ENCODE measurements at places on chromosomes 3 and 15.

GRCh38 chr3:41001556-41001955, 197.7 kb upstream of the CTNNB1 start:
- DNase-seq, result no peak

- no peak for DNase-seq
Measured at GRCh38 chr15:71105444-71105843, 9.8 kb upstream of the THSD4 start.

- DNase-seq, result no peak
Measured at GRCh38 chr3:68025189-68025588, 370.8 kb upstream of the SUCLG2 start.

DNA sequence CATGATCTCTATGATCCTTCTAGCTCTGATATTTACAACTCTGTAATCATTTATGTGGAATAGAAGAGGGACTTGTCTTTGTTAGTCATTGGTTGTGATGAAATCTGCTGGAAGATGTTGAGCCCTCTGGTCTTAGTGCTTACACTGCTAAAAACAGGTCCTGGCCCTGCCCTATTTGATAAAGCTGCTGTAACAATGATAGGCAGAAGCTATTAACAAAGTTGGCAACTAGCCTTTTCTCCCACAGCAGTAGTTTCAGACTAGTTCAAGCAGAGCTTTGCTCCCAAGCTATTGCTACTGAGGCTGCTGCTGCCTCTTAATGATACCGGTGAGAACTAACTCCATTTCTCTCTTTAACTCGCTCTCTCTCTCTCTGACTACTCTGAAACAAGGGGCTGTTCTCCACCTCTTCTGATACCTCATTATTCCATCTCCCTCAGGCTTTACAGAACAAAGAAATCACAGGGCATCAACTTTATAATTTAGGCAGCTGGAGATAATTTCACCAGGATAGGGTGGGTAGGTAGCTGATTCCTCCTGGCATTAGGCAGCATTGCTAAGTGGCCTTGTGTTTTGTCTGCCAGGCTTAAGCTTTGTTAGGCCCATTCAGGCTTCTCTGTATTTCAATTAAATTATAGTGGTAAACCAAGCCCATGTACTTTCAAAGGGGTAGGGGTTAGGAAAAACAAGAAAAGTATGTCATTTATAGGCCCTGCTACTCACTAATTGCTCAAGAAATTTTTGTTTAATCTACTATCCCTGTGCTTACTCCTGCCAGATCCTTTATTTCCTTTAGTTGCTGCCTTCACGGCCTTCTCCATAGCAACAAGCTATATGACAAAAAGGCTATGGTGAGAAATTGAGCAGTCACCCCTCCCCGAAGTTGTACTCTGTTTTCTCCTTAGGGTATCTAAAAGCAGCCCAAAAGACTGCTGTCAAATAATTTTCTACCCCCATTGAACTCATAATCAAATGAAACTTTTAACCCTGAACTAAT, 139.6 kb downstream of the RBPMS2 start:
- DNase-seq, result no peak

- no peak for DNase-seq
Measured at GRCh38 chr3:143288944-143289343, 169.4 kb downstream of the CHST2 start.

GRCh38 chr3:65687741-65688140, 351.0 kb downstream of the MAGI1 start:
- DNase-seq, result no peak

- DNase-seq, result no peak
Measured at GRCh38 chr3:60146121-60146520, 1096.3 kb upstream of the CFAP20DC start.

DNA sequence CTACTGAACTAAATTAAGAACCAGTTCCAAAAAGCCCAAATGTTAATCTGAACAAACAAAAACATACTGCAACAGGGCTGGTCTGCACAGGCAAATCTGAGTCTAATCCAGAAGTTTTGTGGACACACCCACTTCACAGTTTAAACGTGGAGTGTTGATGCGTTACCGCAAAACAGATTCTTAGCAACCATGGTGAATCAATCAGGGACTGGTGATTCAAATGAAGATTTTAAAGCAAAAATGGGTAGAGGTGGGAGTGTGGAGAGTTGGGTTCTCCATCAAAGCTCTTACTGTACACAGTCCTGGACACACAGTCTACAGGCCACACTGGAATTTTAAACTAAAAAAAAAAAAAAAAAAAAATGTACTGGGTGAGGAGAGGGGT, 5.2 kb downstream of the ANXA2 start:
- no peak for DNase-seq

DNA sequence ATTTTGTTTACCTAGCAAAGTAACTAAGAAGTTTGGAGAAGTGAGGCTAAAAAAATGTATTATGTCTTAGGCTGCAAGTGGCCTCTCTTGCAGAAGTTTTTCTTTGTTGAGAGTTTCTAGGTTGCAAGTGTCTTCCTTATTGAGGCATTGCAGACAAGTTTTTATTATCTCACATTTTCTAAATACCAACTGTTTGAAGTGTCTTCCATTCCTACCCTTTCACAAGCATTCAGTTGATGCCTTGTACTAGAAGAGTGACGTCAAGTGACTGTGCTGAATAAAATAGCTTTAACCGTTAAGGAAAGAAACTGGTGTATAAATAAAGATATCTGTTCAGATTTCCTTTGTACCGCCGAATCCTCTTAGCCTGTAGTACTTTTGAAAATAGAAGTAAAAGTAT, 123.3 kb downstream of the ALCAM start:
- no peak for DNase-seq

GRCh38 chr15:91216000-91216399, 115.9 kb downstream of the SV2B start:
- DNase-seq, result no peak

GRCh38 chr3:30073622-30074021, 532.8 kb upstream of the TGFBR2 start:
- no peak for DNase-seq

DNA sequence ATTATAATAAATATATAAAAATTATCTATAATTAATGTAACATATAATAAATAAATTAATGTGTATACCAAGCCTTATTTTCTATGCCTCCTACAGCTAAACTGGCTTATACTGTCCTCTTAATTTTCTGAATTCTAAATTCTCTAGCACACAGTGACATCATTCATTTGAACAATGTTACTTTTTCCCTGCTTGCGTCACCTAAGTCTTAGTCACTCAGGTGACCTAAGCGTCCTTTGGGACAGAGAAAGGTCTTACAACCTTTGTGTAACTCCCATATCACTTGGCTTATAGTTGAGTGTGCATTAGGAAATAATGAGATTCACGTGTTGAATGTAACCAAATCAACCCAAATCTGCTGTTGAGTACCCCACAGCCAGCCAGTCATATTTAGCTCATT, 48.5 kb upstream of the KCNMB2 start:
- no peak for DNase-seq

GRCh38 chr15:53360881-53361280, 398.6 kb downstream of the WDR72 start:
- DNase-seq, result no peak

DNA sequence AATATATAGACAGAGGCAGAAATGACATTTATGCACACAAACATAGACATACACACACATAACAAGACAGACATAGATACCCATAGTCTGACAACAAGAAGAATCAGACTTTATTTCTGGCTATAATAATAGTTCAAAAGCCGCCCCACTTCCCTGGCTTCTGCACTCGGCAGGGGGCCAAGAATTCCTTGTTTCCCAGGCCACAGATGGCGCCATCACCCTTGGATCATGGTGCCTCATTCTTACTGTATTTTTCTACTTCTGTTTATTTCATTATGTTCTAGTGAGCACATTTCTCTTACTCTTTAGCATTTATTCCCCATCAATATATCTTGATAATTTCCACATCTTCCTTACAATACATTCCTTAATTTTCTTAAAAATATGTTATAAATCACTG, 387.5 kb downstream of the NLGN1 start:
- DNase-seq, result no peak

- DNase-seq, result no peak
Measured at GRCh38 chr3:2082871-2083480, 15.7 kb upstream of the CNTN4 start.

GRCh38 chr3:52092271-52092660, 35.9 kb upstream of the DUSP7 start:
- DNase-seq, result no peak

DNA sequence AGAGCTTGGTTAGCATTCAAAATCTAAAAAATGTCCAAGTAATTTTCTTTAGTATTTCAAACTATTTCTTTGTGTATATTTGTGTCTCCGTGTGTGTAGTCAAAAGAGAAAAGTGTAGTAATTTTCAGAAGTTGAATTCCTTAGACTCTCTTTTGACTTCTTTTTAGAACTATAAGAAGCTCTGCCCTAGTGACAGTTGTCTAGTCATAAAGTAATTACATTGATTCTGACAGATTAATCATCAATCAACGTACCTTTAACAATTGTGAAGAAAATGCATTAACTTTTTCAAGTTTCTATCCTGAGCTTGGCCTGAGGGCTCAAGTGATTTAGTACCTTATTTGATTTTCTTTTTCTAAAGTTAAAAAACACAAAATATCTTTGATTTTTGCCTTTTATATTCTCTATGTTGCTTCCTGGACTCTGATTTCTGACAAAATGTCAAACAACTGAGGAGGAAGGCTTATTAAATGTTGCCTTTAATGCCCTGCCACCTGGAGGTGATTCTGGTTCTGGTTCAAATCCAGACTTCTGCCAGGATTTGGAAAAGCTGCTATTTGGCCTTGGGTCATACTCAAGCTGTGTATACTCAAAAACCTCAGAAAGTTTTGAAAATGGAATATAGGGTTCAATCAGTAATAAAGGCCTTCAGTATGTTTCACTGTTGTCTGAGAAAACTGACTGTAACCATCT, 653.6 kb downstream of the NSUN3 start:
- no peak for DNase-seq

DNA sequence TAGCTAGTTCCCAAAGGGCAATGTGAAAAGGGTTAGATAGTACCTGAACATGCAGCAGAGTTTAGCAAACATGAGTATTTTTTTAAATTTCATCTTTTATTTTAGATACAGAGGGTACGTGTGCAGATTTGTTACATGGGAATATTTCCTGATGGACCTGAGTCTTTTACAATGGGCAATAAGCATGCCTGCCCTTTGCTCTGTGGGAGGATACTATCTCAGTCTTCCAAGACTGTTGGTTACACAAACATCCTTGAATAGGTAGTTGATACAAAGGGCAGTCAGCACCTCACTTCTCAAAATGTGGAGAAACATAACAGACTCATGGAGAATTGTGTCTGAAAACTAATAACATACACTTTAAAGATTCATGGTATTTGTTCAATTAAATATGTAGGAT, 103.3 kb downstream of the GOLIM4 start:
- DNase-seq, result no peak

GRCh38 chr3:27726240-27726639, 4.1 kb upstream of the EOMES start:
- no peak for DNase-seq

- DNase-seq, result peak; percentile 68
Measured at GRCh38 chr3:48435774-48436476, 4.0 kb downstream of the CCDC51 start.

DNA sequence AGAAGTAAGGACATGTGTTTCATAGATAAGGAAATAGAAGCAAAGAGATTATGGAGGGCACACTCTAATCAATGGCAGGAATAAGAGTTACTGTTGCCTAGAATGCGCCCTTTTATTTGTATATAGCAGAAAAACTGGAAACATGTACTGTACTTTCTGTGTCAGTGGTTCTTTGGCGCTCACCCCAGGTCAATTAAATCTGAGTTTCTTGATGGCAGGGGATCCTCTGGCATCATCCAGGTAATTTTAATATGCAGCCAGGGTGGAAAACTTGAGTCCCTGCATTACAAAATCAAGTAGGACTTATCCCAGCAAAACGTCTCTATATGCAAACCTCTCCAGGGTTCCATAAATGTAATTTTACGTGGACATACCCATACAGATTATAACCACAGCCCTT, 284.1 kb downstream of the IL5RA start:
- DNase-seq, result no peak

DNA sequence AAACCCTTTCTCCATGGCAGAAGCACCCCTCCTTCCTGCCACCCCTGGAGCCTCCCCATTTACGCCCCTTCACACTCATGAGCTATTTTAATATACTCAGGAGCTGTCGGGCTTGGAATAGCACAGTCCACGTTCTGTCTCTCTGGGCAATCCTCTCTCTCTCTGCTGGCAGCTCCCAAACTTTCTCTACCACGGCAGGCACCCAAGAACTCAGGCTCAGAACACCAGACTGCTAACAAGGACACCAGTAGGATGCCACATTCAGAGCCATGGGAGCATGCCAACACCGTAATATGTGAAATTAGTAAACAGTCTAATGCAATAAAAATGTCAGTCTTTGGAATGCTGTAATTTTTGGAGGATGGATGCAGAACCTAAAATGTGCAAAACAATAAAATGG, 19.3 kb downstream of the TNFAIP8L3 start:
- no peak for DNase-seq

DNA sequence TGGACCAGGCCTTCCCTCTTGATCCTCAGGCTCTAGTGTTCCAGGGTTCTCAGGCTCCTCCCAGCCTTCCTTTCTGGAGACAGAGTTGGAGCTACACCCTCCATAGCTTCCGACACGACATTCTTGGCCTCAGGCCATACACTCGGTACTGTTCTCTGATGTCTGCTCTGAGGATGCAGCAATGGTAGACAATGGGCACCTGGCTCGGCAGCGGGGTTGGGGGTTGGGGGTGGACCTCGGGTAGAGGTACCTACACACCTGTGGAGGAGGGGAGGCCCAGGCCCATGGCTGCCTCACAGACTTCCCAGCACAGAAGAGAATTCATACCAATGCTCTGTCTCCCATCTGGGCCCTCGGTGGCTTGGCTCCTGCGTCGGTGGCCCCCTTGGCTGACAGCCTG, 21.4 kb downstream of the CCDC13 start:
- no peak for DNase-seq

DNA sequence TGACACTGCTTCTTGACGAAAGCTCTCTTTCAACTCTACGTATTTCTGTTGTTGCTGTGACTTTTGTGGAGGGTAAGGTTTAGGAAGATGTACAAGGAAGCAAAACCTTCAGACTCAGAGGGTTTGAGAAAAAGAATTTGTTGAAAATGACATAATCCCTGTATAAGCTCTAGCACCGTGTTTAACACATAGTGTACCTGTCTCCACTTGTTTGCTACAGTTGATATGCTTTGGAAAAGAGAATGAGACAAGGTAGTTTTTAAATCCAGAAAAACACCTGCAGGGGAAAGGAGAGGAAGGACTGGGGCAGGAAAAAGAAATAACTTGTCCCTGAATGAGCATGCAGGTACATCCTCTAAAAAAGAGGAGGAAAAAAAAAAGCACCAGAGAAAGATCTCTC, 29.6 kb upstream of the CP start:
- DNase-seq, result no peak

Measured in activated B cell treated with CpG ODN at 0.5 μM for 24 hours (primary cell).